ENCODE measurements at places on chromosomes 13 and 19.

- DNase-seq: no peak
These were observed 39.6 kb downstream of the C1QTNF9 start for GRCh38 chr13:24348797-24349515.

DNA sequence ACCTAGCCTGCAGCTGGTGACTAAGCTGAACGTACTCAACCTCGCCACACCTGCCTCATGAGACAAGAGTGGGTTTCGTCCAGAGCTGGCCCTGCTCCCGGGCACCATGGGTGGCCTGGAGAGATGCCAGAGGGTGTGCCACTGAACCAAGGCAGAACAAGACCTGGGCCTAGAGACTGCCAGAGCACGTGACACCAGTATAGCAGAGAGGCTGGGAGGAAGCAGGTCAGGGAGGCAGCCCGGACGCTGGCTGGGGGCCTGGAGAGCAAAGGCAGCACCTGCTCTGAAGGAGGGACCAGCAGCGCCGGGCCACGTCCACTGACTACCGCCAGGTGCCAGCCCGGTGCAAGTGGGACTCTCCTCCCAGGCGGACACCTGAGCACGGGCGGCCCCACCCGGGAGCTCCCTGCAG lies 7.3 kb upstream of the C13orf46 start:
- no peak for DNase-seq

GRCh38 chr19:29662604-29663404 lies 2.5 kb upstream of the PLEKHF1 start:
- peak; percentile 65 for DNase-seq

DNA sequence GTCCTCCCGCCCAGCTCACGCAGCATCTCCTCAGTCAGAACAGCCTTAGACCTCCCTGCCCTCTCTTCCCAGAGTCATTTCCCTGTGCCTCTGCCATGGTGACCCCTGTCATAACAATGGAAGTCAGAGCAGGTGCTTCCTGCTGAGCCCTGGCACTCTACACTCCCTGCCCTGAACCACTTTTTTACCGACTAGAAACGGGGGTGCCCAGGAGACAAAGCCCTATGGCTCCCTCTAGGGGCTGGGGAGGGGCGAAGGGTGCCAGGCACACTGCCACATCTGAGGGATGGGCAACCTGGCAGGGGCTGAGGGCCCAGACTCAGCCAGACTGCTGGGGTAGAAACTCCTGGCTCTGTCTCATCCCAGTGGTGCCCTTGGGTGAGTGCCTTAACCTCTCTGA lies 16.4 kb downstream of the ZNF574 start:
- DNase-seq: peak; percentile 60

- peak; percentile 55 for DNase-seq
These were observed 10.9 kb downstream of the ARHGEF1 start for GRCh38 chr19:41893899-41894298.

- no peak for DNase-seq
These were observed 232.7 kb downstream of the TUBA3C start for GRCh38 chr13:18948664-18949488.

- DNase-seq: peak; percentile 51
These were observed 220.9 kb downstream of the FOXO1 start for GRCh38 chr13:40445557-40445990.

DNA sequence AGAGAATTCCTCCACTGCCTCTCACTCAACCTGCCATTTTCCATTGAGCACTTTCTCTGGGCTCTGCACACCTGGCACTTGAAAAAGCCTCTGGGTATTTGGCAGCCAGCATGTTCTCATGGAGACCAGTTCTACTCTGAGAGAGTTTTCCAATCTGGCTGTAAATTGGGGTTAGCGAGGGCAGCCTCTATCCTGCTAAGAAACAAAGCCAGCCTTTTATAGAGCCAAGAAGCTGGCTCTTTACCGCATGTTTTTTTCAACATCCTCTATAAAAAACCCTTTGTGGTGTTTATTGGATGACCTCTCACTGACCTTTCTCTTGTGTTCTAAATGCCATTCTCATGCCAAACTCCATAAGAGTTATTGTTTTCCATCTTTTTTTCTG lies 52.6 kb upstream of the RCBTB2 start:
- DNase-seq: no peak

GRCh38 chr13:65260946-65261891 lies 1968.9 kb downstream of the PCDH9 start:
- DNase-seq: no peak

DNA sequence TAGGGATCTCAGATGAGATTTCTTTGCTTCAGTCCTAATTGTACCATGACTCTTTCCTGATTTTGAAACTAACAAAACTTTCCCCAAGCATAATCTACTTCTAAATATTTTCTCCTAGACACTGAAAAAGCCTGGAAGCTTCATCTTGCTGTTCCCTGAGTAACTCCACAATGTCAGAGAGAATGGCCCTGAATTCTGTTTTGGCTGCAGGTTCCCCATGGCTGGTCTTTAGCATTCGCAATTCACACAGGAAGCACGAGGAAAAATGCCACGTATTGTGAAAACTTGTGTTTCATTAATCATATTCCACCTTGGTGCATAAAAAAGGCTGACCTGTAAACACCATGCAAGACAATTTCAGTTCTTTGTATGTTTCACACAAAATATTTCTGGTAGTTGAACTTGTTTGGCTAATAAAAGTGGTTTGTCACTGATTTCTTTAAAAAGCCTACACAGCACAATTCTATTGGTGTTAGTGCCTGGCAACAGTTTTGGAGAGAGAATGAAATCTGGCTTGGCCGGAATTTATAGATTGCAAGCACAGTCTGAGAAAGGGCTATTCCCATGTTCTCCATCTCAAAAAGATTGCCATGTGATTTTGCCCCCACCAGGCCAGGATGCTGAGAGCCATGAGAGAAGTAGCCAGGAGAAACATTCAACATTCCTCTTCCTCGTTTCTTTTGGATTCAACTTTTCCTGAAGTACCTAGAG lies 367.1 kb downstream of the NDFIP2 start:
- DNase-seq: no peak

GRCh38 chr13:111380431-111380830 lies 60.0 kb downstream of the TEX29 start:
- no peak for DNase-seq

DNA sequence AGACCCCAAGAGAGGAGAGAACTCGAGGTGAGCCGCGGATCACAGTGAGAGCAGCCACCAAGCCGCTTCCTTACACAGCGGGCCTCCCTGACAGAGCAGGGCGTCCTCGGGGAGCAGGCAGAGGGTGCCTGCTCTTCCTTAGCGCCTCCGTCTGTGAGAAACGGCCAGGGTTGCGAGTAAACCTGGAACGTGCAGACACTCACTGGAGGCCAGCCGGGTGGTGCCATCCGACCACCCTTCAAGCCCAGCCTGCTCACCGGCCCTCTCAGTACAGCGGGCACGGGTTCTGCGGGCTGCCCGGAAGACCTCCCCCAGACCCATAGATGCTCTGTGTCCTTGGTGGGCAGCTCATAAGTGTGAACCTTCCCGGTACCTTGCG lies 9.6 kb downstream of the DOT1L start:
- no peak for DNase-seq

DNA sequence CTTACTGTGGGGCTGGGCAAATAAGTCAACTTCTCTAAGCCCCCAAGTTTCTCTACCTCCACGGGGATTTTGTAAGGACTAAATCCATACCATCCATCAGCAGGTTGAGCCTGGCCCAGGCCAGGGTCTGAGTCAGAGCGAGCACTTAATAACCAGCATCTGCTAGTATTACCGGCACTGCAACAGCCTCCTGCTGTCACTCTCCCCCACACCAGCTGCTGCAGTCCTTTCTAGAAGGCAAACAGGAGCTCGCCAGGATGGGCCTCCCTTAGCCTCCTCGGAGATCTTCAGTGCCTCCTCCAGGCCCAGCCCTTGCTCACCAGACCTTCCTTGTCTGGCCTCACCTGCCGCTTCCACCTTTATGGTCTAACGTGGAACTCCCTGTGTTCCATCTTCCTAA lies 3.2 kb downstream of the NAPA start:
- DNase-seq: no peak

- DNase-seq: no peak
These were observed 81.1 kb downstream of the ZNF429 start for GRCh38 chr19:21586311-21587116.

DNA sequence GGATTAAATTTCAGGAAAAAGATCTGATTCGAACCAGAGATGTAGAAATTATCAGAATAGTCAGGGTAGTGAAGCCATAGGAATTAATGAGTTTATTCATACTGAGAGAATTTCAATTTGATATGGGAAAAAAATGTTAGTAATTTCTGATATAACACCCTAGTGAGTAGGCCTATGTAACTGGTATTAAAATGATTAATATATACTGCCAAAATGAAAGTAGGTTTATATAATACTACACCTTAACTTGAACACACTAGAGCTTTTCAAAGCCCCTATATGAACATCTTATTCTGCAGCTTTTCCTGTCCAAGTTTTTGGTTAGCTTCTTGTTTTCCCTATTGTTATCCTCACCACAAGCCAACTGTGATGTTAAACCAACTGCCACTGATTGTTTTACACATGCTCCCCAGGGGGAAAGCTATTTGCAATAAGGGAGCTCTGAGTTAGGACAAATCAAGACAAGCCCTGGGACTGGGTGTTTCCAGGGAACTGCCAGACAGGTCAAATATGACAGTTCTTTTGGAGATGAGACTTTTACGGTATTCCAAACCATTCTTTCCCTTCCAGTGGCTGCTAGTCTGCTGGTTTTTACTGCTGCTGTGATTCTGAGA lies 45.3 kb downstream of the FNDC3A start:
- no peak for DNase-seq

- peak; percentile 29 for DNase-seq
These were observed 919 bp downstream of the DACT3 start for GRCh38 chr19:46660008-46660517.

GRCh38 chr19:38265213-38265861 lies 964 bp downstream of the SPINT2 start:
- DNase-seq: peak; percentile 32

GRCh38 chr19:36115453-36116343 lies at the start of gene TBCB:
TSS of gene TBCB (plus strand) at chr19:36115468. CDS start at chr19:36115561, 93 bp downstream.
- peak; percentile 95 for DNase-seq

GRCh38 chr19:49469828-49470614 lies 4.0 kb upstream of the FLT3LG start:
- DNase-seq: peak; percentile 89

DNA sequence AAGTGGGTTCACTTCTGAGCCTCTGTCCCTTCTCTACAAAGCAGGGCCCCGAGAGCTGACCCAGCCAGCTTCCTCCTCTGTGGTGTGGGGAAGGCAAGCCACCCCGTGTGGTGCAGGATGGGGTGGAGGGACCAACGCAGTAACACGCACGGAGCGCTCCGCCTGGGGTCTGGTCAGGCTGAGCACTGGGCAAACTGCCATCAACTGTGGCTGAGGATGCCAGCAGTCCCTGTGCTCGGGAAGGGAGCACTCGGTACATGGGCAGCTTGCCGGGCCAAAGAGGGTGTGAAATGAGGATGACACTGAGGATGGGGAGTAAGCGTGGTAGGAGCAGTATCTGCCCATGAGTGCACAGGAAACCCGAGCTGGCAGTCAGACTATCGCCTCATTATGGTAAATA lies 7.6 kb upstream of the GMIP start:
- no peak for DNase-seq

DNA sequence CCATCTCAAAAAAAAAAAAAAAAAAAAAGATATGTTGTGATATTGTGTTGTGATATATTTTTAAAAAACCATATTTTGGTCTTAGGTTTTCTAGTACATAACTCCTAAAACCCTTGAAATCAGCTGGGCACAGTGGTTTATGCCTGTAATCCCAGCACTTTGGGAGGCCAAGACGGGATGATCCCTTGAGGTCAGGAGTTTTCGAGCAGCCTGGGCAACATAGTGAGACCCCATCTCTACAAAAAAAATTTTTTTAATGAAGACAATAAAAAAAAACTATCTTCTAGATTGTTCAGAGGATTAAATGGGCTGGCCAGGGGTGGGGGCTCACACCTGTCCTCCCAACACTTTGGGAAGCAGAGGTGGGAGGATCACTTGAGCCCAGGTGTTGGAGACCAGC lies 1.3 kb upstream of the DCAF15 start:
- DNase-seq: no peak

DNA sequence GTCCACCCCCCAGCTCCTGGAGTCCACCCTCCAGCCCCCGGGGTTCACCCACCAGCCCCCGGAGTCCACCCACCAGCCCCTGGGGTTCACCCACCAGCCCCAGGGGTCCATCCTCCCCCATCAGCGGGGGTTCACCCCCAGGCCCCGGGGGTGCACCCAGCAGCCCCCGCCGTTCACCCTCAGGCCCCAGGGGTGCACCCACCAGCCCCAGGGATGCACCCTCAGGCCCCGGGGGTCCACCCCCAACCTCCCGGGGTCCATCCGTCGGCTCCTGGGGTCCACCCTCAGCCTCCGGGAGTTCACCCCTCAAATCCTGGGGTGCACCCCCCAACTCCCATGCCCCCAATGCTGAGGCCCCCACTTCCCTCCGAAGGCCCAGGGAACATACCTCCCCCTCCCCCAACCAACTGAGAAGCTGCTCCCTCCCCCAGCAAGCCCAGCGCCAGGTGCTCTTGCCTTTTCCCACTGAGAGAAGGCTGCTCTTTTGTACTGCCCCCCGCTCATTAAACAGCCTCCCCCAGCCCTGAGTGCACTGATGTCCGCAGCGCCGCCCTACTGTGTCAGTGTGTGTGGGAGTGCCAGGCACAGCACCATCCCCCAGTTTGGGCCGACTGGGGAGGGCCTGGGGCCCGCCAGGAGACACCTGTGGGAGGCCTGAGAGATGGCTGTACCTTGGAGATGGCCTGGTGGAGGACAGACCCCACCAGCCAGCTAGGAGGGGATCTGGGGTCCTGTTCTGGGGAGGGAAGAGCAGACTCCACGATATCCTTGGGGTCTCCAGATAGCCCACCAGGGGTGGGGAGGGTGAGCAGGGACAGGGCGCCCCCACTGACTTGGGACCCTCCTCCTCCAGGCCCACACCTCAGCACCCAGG lies 750 bp upstream of the AMH start:
- DNase-seq: no peak

DNA sequence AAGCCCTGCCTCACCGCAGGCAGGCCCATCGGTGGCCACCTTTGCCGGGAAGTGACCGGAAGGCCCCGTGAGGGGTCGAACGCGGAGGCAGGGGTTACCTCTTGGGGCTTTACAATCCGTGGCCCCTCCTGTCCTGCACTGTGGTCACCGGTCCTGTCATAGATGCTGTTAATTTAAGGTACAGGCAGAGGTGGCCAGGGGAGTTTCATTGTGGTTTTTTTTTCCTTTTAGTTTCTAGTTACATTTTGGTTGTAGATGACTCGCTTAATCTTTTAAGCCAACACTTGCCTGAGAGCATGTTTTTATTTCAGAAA lies 13.1 kb downstream of the COMP start:
- no peak for DNase-seq

- no peak for DNase-seq
These were observed 1.2 kb downstream of the MTIF3 start for GRCh38 chr13:27449081-27449603.

DNA sequence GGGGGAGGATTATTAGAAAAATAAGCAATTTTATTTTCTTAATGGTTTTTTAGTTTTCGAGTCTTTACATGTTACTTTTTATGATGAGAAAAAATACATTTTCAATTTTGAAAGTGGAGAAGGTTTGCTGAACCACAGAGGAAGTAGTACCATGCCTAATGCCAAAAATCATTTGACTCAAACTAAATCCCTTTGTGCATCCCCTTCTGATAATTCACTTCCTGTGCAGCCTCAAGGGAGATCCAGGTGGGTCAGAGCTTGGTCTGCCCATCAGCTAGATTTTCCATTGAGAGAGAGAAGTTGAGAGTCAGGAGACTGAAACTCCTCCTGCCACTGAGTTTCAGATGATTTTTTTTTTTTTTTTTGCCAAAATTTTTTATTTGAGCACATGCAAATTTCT lies 571.7 kb downstream of the LIG4 start:
- DNase-seq: no peak

Data from activated T-cell treated with anti-CD3 and anti-CD28 coated beads, Interleukin-2, amount 50 U/mL, for 48 hours (primary cell).